ENCODE measurements at places on chromosomes 7 and 10.

DNA sequence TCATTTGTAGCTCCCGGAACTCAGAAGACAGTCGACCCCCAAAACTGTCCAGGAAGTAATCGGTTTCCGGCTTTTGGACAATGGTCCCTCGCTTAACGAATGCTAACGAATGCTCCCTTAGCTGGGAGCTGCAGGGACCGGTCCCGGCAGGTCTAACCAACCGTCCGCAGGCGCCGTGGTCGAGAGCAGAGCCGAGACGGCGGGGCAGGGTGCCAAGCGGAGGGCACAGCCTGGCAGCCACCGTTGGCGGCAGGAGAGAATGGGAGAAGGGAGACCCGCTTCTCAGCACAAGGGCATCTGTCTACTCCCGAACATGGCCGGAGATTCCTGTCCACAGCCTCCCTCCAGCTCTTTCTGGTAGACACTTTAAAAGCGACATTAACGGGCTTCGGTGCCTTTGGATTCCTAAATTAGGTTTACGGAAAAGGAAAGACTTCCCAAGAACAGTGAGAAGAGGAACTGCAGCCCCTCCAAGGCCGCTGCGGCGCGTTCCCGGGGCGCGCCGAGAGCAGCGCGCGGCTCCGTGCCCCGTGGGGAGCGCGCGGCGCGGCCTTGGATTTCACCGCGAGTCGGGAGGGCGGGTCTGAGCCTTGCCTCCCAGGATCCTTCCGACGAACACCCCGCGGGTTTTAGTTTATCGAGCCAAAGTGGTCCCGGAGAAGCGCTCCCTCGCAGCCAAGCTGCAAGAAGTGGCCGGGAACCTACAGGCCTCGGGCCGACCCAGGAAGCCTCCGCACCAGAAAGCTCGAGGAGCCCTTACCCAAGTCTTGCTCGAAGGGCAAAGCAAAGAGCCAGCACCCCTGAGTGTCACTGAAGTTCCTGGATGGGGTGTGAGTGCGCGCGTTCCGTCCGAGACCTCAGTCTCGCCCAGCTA lies 3.6 kb upstream of the TBX20 start:
- DNase-seq, result no peak

GRCh38 chr7:18257711-18258110 lies 230.1 kb upstream of the PRPS1L1 start:
- no peak for DNase-seq

DNA sequence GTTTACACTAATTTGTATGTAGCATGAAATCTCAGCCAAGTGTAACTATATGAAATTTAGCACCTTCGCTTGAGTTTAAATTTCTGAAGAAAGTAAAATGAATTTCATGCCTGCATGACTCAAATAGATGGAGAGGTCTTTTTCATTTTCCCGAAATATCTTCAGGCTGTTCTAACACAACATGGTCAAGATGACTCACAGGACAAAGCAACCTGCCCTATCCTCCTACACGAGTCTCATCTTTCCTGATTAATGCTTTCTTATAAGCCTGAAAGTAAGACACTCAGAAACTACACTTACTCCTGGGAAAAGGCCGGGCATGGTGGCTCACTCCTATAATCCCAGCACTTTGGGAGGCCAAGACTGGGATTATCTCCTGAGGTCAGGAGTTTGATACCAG lies 41.2 kb downstream of the CH25H start:
- no peak for DNase-seq

DNA sequence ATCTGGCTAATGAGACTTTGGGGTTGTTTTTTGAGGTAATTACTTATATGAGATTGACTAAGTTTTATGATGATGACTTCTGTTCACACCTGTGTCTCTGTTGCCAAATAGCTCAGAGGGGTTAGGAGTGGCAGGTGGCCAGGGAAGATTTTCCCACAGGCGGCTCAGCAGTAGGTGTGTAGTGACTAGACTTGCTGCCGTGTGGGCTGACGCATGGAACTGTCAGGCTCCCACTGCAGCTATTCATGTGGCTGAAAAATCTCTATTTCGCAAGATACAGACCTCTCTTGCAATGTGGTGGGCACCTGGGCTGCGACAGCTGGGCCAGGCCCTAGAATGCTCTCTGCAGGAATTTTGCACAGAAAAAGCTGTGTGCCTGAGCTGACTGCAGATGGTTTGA lies 1.4 kb downstream of the CPA4 start:
- no peak for DNase-seq

- DNase-seq, result no peak
Observed at GRCh38 chr7:112160130-112160770, 45.9 kb downstream of the DOCK4 start.

DNA sequence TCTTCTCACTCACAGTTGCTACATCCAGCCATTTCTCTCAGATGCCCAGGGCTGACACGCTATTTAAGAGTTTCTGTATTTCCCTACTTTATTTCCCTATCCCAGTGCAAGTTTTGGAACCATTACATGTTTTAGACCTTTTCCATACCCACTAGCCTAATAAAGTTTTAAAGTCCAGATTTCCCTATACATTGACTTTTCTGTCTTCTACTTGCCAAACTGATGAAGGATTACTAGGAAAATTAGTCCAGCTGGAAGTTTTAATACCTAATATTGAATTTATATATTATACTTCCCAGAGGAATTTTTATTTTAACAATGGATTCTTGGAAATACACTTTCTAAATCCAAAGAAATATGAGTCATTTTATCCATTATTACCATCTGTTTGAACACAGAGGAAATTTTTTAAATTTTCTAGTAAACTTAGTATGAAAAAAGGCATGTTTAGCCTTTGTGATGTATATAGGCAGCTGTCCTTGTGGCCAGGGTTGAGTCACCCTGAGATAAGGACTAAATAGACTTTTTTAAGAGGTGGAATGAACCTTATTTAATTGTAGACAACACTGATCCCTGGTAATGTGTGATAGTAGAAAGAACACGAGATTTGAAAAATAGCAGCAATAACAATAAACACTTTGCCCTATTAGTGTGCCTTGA lies 205.0 kb downstream of the TFEC start:
- no peak for DNase-seq

DNA sequence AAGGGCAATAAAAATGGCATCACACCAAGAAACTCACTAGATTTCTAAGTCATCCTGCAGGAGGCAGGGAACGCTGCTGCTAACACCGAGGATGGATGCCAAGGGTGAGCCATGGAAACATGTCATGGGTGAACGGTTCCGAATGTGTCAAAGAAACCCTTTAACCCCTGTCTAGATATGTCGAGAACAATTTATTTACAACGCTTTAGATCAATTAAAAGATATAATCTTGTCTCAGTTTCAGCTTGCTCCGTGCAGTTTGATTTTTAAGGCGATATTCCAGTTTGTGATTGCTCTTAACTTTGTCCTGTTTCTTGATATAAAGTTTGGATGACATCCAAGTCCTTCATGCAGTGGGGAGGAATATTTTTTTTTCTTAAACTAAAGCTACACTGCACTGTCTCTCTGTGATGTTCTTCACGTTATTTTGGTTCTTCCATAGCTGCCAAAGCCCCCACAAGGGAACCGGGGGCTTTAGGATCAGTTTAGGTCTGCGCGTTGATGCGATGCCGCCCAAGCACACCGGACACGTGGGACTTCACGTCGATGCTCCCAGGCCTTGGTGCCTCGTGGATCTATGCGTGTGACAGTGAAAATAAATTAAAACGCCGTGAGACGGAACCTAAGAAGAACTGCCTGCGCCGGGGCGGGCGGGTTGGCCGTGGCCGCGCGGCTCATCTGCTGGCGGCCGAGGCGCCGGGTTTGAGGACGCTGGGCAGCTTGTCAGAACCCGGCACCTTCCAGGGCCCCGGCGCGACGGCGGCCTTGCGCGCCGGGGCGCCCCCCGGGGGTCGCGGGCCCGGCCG lies 220.3 kb downstream of the PHTF2 start:
- peak; percentile 4 for DNase-seq

- DNase-seq, result peak; percentile 78
Observed at GRCh38 chr10:89301721-89302445, at the start of gene IFIT2. Gene IFIT2 (plus strand): TSS chr10:89302046. CDS start chr10:89302124, 78 bp downstream.

- no peak for DNase-seq
Observed at GRCh38 chr7:117152213-117153007, 170.4 kb downstream of the WNT2 start.

DNA sequence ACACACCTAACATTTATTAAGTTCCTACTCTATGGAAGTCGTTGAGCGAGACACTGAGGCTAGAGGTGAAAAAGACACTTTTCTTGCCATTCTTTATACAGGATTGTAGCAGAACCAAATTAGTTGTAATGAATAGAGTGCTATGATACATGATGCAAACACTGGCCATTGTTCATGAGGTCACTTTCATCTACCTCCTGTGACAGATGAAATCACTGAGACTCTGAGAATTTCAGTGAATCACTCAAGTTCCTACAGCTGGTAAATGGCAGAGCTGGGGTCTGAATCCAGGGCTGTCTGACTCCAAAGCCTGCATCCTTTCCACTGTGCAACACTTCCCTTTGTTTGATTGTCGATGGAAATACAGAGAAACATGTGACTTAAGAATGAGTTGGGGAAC lies 657.6 kb downstream of the LRMDA start:
- no peak for DNase-seq

GRCh38 chr10:132606536-132607316 lies 69.1 kb downstream of the INPP5A start:
- no peak for DNase-seq

- no peak for DNase-seq
Observed at GRCh38 chr7:141157138-141157765, 83.4 kb downstream of the TMEM178B start.

DNA sequence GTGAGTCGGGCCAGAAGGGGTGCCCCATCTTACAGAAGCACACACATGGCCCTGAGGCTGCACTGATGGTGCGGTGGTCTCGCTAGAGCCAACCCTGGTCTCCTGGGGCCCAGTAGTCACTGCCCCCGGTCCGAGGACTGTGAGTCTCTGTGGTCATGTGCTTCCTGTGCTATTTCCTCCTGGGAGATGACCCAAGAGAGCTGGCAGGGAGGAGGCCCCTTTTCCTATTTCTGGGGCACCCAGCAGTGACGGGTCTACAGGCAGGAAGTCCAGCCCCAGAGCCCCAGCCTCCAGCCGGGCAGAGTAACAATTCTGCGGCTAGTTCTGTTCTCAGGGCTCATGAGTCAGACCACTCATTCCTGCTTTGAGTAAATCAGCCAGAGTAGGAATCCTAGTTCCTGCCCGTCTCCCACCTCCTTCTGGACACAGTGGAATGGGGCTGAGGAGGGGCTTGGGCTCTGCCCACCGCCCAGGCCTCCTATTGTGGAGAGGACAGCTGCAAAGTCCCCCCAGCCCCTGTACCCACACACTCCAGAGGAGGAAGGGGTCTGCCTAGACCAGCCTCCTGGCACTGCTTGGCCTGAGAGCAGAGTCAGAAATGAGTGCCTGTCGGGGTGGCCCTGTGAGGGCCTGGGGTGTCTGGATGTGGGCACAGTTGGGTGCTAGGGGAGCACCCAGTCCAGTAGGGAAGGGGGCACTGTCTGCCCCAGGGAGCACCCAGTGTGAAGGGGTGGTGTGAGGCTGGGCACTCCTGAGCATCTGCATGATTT lies 80.5 kb upstream of the PPIF start:
- DNase-seq, result peak; percentile 37

DNA sequence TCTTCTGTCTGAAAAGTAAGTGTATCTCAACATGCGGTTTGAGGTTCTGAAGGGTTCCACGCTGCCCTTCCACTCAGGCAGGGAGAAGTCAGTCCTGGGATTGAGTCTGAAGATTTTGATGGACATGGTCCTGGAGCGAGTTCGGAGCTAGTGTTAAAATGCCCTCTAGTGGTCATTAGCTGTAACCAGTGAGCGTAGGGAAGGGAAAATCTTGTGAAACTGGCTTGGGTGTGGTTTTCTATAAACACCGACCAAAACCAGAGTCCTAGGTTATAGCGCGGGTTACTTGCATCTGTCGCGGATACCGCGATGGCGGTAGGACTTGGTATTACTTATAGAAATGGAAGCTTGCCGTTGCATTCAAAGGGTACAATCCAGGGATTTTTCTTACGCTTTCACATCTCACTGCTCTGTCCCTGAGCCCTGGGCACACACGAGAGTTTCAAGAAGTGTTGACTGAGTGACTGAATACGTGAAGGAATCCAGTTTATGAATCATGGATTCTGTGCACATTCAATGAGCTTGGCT lies 348.2 kb upstream of the C7orf33 start:
- DNase-seq, result peak; percentile 2

GRCh38 chr10:131354380-131354779 lies 42.9 kb upstream of the TCERG1L start:
- DNase-seq, result no peak

- DNase-seq, result no peak
Observed at GRCh38 chr7:30206491-30206890, 71.7 kb downstream of the MTURN start.

DNA sequence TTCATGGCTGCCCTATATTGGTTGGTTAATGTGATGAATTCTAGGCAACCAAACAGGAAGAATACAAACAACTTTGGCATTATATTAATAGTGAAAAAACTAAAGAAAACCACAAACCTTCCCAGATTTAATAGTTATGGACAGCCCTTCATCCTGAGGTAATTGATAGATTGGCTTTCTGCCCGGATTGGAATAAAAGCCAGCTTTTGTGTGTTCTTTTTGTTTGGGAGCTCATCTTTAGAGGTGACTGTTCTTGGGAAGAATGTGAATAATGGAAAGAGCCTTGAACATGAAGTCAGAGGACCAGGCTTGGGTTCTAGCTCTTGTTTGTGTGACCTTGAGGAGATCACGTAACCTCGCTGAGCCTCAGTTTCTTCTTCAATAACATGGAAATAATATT lies 92.3 kb downstream of the VTI1A start:
- no peak for DNase-seq

DNA sequence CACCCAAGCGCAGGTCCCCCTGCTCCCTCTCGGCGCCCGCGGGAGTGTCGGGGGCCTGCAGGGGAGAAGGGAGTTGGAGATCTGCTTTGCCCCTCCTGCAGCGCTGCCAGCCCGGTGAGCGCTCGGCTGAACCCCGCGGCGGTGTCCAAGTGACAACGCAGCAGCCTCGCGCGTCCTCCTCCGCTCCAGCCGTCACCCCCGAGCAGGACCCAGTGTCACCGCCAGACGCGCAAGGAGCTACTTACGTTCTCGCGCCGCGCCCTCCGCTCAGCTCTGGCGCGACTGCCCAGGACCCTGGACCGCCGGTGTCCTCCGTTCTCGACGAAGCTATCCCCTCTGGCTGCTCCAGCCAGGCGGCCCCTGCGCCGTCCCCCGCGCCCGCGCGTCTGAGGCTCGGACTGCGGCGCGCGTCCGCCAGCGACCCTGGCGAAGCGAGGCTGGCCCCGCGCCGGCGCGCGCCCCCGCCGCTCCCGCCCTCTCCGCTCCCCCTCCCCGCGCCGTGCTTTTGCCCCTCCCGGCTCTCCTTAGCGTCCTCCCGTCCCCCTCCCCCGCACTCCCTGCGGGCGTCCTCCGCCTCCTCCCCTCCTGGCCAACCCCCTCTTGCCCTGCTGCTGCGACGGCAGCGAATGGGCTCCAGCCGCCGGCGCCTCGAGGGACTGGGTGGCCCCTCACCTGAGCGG lies at the start of gene NRCAM:
Gene NRCAM (minus strand): TSS at position 439 of the 680 bp plus-strand sequence. CDS start 216,372 bp downstream, outside the sequence.
- DNase-seq, result no peak

Data from CD4-positive, alpha-beta T cell treated with Interleukin-21 for 1 hour (primary cell).